Stimulated activated naive CD4-positive, alpha-beta T cell (primary cell): ENCODE measurements at places on chromosomes 6 and 20.

DNA sequence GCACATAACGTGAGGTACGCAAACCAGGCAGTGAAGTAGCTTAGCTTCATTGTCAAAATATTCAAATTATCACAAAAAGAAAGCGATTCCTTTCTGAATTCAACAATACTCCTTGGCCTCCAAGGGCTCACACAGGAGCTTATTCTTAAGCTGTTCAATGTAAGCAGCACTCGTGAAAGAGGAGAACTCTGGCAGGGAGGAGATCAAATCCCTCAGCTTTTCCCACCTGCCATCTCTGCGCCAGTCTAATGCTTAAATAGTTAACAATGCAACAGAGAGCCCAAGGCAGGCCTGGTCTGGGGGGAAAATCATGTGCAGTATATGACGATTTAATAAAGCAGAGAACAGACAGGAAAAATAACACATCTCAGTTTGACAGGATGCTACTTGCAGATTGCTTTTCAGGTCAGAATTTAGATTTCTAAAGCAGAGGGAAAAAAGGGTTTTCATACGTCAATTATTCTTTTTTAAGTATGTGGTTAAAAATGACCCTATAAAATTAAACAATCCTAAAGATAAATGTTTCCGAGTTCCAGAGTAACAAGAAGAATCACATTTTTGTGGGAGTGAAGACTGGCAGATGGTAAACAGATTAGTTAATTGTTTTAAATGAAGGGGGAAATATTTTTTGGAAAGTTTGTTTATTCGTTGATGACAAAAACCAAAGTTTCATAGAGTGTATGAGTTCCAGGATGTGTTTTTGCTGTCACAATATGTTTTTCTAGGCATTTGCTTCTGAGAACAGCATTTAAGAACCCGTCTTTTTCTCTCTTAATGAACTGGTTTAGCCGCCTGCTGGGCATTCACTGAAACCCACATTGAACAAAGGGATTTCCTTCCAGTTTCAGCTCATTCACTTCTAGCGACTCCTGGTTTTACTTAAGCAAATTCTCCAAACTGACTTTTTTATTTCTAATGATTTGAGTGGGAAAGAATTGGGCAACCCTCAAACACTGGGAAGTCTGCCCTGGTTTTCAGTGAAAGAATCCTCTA, 45.9 kb downstream of the PLAGL1 start:
- DNase-seq = no peak

DNA sequence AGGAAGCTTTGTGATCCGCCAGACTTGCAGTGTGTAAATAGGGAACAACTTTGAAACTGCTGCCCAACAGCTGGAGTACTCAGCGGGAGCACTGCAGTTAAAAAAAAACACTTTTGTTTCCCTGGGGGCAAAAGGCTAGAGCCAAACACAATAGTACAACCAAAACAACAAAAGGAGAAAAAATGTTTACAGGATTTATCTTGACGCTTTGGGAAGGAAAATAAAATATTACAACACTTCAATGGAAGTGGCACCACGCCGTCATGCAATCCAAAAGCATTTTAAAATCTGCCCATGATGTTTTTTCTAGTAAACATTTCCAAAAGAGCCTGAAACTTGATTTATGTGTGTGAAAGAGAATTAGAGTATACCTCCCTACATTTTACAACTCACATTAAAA, 26.0 kb downstream of the PTPRK start:
- no peak for DNase-seq

- DNase-seq = no peak
Measured at GRCh38 chr6:169370054-169370453, 116.4 kb upstream of the THBS2 start.

DNA sequence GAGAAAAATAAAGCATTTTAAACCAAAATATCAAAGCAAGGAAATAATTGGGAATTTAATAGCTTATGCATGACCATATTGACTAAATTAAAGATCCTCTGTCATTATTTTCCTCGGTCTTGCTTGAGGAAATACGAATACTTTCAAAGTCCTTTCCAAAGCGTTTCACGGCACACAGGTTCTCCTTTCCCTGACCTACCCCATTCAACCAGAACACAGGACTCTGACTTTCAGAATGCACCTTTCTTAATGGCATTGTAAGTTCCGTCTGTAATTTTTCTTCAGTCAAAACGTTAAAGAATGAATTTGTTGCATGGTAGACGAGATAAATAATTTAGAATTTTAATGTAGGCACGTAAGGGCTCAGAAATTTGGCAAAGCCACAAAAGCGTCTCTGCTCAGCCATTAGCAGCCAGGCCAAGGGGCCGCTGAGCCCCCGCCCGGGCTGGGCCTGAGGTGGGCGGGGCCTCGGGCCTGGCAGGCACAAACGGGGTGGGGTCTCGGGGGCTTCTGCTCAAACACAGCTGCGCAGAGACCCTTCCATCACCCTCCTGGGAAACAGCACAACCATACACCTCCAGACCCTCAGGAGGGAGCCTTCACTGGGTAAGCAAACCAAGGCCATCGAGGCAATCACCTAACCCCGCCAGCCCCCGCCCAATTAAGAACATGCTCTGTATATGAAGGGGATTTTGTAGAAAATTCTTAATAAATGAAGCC, 3.4 kb downstream of the NEDD9 start:
- DNase-seq = no peak

DNA sequence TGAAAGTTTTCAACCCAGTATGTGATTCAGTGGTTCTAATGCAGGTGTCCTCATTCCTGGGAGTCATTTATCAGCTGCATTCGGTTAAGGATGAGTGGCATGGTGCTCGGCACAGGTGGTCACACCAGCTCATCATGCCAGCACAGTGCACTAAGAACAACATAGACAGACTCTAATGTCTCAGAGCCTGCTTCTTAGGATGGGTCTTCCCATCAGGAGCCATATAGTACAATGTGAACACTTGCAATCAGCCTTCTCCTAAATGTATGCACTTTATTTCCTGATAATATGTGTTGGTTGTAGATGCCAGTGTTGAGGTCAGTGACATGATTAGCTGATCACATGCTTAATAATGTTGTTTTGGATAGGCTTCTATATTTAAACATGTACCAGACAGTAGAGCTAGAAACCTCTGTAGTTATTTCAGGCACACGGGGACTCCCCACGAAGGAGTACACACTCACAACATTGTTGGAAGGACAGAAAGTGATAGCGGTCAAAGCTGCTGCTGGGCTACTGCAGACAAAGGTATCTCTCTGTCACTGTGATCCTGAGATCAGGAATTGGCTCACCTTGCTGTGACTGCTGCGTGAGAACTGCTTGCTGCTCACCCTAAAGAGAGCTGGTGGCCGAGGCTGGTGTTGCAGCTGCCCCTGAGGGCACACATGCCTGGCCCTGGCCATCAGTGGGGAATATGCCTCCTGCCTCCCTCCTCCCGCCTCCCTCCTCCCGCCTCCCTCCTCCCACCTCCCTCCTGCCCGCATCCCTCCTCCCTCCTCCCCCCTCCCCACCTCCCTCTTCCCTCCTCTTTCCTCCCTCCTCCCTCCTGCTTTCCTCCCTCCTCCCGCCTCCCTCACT, 195.4 kb downstream of the SMOC2 start:
- DNase-seq = no peak

GRCh38 chr20:3728354-3728753, 4.1 kb upstream of the HSPA12B start:
- no peak for DNase-seq

DNA sequence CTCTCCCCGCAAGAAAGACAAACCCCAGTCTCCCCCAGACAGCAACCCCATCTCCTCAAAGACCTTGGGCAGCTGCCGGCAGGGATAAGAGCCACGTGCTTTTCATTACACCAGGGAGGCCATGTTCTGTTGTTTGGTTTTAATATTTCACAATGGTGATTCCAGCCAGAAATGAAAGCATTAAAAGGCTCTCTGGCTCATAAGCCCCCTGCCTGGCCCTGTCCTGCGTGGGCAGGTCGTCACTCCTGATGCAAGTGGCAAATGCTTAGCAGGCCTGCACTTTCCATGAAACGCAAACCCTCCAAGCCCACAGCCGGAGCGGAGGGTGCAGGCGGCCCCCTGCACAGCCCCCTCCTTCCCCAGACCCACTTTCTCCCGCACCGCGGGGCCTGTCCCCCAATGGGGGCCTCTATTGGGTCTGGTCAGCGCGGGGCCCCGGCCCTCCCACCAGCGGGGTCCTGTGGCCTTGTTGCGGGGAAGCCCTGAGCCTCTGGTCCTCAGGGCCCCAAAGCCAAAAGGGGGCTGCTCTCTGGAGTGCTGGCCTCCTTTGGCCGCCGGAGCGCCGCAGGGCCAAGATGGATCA, 77.2 kb downstream of the TMEM242 start:
- DNase-seq = no peak

- DNase-seq = no peak
Measured at GRCh38 chr20:38262931-38263330, 2.4 kb upstream of the KIAA1755 start.

GRCh38 chr20:47273591-47274235, 82.8 kb downstream of the ZMYND8 start:
- no peak for DNase-seq

GRCh38 chr6:107115695-107116327, 496 bp upstream of the BEND3 start:
- peak; percentile 5 for DNase-seq

GRCh38 chr20:52494244-52494643, 302.7 kb upstream of the ZFP64 start:
- peak; percentile 9 for DNase-seq

- DNase-seq = no peak
Measured at GRCh38 chr20:24996449-24997377, 4.2 kb upstream of the APMAP start.

DNA sequence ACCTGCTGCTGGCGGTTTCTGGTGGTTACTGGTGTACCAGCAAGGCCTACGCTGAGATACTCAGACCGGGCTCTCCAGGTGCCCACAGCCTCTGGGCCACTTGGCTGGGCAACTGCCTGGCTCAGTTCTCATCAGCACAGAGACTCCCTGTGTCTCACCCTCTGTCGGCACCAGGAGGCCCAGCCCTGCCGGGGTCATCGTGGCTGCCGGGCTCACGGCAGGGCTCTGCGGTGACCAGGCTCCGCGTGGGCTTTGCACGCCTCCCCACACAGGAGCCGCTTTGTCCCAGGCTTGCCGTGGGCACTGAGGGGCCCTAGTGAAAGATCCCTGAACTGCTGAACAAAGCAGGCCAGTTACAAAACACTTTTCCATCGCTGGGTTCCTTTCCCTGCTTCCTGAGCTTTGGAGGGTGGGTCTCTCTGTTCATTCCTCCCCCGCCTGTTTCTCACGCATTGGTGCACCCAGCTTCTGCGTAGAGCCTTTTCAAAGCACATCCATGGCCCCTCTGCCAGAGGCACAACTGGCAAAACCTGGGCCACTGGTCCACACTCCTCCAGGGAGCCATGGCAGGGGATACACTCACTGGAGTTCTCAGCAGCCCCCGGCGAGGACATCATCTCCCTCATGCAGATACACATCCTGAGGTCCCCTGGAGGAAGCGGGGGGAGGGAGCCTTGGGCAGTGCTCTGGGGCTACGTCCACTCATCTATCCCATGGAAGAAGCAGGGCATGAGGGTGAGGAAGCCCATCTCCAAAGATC, 117.0 kb downstream of the NFATC2 start:
- no peak for DNase-seq

- DNase-seq = no peak
Measured at GRCh38 chr20:58216334-58216733, 12.1 kb downstream of the ANKRD60 start.

GRCh38 chr6:96925290-96925687, 761 bp downstream of the KLHL32 start:
- no peak for DNase-seq

GRCh38 chr20:7897781-7898364, 42.4 kb downstream of the HAO1 start:
- no peak for DNase-seq

GRCh38 chr6:43029120-43029519, 7.7 kb downstream of the RRP36 start:
- no peak for DNase-seq

DNA sequence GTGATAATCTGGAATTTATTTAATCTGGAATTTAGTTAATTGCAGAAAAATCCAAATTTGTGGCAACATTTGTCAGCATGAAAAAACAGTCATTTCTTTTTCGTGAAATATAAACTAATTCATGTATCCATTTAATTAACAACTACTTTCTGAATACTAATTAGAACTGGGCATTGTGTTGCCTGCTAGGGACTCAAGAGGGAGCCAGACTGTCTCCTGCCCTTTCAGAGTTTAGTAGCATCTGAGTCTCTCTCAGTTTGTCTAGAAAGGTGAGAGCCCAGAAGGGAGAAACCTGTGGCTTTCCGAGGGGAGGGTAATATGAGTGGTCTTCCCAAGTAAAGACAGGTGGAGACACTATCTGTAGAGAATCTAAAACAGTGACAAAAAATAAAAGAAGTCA, 210.9 kb upstream of the HDDC2 start:
- no peak for DNase-seq

DNA sequence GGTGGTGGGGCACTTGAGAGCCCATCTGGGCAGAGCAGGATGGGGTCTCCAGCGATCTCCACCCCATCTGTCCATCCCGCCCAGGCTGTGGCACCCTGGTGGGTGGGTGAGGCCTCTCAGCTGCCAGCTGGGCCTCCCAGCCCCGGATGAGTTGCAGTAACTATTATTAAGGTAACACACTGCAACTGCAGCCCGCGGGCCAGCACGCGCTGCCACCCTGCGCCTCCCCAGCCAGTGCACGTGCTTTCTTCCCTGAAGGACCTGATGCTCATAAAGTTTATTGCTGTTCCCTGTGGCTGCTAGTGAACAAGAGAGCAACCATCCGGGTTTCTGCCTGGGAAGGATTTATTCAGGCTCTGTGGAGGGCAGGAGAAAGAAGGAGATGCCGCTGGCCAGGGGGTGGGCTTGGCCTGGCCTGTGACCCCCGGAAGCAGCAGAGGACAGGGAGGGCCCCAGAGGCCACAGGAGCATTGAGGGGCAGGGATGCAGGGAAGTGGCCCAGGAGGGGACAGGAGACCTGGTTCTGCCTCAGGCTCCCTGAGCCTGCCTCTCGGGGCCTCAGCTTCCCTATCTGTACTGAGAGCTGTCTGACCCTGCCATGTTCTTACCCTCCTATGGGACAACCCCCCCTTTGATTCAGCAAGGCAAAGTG, 1.7 kb downstream of the IP6K3 start:
- DNase-seq = no peak

DNA sequence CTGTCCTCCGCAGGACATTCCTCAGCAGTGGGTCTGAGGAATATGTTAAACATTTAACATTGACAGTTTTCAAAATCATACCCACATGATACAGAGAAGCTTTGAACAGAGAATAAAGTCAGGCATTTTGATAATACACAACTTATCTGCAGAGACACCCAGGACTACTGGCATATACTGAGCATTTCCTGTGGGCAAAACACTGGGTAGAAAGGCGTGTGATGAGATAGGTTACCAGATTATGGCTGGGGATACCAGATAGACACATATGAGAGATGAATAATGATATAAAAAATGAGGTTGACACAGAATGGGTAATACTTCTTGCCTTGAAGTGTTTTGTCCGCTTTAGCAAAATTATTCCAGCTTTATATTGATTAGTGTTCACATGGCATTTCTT, 31.4 kb upstream of the TRIM26 start:
- DNase-seq = no peak

DNA sequence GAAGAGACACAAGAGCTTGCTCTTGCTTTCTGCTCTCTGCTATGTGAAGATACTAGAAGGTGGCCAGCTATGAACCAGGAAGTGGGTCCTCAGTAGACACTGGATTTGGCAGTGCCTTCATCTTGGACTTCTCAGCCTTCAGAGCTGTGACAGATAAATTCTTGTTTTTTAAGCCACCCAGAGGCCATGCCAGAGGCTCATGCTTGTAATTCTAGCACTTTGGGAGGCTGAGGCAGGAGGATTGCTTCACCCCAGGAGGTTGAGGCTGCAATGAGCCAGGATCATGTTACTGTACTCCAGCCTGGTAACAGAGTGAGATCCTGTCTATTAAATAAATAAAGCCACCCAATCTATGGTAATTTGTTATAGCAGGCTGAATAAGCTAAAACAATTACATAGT, 185.5 kb upstream of the SALL4 start:
- no peak for DNase-seq
